A549 treated with Hydrocortisone at 1 μM for 4 hours (cell line): ENCODE measurements at places on chromosomes 12 and 14. TPM values are rescaled to one million over a fixed set of nuclear protein-coding genes. Genes with fewer than 3 reads are reported as not detected.

Gene RBM19
- total RNA-seq = 16.5 to 19.0 TPM (median 16.8 TPM) in 5 replicates

Gene ALX1
- 4.0 to 5.0 TPM (median 4.4 TPM) in 5 replicates for total RNA-seq

Gene NINJ2
- total RNA-seq = 0.43 to 0.69 TPM (median 0.60 TPM) in 5 replicates

Gene PZP
- not detected in 5 replicates for total RNA-seq

Gene ASCL1
- total RNA-seq = 0.03 TPM in 1 of 5 replicates, not detected in the others

Gene CLEC1B
- total RNA-seq = not detected in 5 replicates

Gene CCDC197
- total RNA-seq = not detected in 5 replicates

Gene TGFB3
- 0.61 to 0.91 TPM (median 0.71 TPM) in 5 replicates for total RNA-seq

Gene FAM186B
- total RNA-seq = 0.05 to 0.16 TPM (median 0.13 TPM) in 5 replicates

Gene SMCO2
- total RNA-seq = 0.25 TPM in 1 of 5 replicates, not detected in the others

Gene NRL
- 0.59 to 0.94 TPM (median 0.69 TPM) in 5 replicates for total RNA-seq

Gene EIF2S1
- total RNA-seq = 226 to 344 TPM (median 239 TPM) in 5 replicates

Gene ADAM20
- not detected in 5 replicates for total RNA-seq

Gene PARP2
- 17.3 to 24.3 TPM (median 18.7 TPM) in 5 replicates for total RNA-seq

Gene GDF3
- not detected in 5 replicates for total RNA-seq

Gene RASSF9
- 0.83 to 1.4 TPM (median 1.2 TPM) in 5 replicates for total RNA-seq

Gene SLC7A7
- 20.6 to 31.9 TPM (median 22.2 TPM) in 5 replicates for total RNA-seq
